Upper lobe of left lung (tissue), 6 donors: ENCODE measurements at places on chromosomes 2 and 18. TPM values are rescaled to one million over a fixed set of nuclear protein-coding genes. Genes with fewer than 3 reads are reported as not detected.

DNA sequence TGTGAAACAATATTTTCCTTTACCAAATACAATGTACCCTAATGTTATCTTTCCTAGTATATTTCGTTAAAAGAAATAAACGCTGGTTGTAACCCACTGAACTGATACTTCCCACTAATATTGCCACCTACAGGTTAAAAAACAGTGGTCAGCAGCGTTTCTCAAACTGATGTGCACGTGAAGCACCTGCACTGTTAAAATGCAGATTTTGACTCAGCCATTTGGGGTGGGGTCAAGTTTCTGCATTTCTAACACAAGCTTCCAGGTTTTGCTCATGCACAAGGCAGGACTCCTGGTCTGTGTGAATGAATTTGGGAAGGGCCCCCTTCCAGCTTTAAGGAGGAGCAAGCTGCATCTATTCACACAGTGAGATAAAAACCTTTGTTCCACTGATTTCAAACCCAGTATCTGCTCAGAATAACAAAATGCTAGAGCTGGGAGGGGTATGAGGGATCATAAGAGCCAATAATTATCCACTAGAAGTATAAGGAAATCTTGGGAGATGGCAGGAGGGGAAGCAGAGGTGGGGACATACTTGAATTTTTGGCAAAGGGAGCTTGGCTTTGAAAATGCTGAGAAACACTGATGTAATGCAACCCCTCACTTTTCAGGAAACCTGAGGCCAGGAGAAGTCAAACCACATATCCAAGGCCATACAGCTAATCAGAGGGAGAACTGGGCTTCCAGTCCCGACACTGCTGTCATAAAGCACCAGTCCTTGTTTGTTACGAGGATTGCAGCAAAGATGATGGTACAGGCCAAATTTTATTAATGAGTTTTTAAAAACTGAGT lies 116.2 kb downstream of the RBMS1 start:
- DNase-seq, result no peak

The LYPD6 gene
- total RNA-seq, result 0.15 TPM

- no peak for DNase-seq
Observed at GRCh38 chr2:231707625-231707926, 749 bp upstream of the PTMA start.

DNA sequence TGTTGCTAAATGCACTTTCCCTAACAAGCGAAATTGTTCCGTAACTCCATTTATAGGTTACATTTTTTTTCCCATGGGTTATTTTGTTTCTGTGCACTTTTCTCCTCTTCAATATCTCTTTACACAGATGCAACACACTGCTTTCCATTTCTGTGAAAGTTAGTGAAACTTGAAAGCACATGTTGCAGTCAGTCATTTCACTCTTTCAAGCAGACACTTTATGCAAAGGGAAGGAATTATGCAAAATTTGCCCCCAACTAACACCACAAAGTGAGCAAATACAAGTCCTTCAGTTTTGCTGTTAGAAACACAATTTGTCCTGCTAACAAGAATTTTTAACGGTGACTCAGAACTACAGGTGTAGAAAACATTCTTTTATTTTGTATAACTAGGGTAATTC lies 124.8 kb downstream of the PTH2R start:
- DNase-seq, result no peak

The LBX2 gene
- 1.3 TPM for total RNA-seq

DNA sequence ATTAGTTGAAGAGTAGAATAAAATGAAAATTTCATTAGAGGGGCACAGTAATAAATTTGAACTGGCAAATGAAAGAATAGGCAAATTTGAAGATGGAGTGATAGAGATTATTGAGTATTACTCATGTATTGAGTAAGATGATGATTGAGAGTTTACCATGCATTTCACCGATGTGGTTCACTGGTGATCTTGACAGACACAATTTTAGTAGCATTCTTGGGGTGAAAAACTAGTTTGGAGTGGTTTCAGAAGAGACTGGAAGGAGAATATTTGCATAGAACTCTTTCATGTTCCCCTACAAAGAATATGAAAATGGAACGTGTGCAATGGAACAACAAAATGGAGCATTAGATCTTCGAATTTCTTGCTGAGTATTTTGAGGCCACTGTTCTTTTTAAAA lies 121.4 kb downstream of the ASXL3 start:
- DNase-seq, result no peak

GRCh38 chr2:128317181-128317898 lies 1.3 kb downstream of the HS6ST1 start:
- peak; percentile 87 for DNase-seq
